ENCODE measurements at places on chromosomes 3 and 15. TPM values are rescaled to one million over a fixed set of nuclear protein-coding genes. Genes with fewer than 3 reads are reported as not detected.

DNA sequence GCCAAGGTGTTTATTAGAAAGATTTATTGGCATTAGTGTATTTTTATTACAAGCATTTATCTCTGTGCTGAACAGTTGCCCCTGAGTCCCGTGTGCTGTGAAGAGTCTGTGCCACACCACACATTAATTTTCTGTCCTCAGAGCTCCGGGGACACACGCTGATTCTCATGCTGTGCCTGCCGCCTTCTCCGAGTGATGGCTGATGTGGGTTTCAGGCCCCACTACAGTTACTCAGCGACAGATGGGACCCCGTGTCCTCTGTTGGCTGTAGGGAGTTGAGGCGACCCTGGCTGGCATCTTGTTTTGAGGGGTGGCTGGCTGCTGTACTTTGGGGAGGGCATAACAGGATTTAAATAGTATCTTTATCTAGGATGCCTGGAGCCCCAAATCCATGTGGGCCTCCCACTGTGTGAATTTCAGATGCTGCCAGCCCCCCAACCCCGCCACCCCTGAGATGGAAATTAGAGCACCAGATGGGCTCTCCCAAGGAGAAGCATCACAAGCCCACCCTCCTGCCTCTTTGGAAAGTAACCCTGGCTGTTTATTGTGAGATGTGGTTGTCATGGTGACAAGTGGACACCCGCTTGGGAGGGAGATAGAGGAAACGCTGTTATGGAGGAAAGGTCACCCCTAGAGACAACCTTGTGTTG, 185.6 kb downstream of the APBA2 start:
- DNase-seq: no peak

DNA sequence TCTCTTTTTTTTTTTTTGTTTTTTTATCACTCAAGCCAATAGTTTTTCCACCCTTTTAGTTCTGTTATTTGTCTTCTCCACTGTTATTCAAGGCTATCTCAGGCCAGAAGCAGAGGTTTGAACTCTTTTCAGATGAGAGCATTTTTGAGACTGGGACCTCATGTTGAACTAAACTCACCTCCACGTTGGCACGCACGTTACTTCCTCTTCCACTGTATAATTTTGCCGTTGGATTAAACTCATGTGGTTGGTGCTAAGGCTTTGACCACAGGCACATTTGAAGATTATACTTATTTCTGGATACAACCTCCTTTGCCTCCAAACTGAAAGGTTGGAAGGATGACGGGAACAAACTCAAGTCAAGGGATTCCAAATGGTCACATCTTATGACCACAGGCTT, 501.3 kb upstream of the TPRG1 start:
- no peak for DNase-seq

DNA sequence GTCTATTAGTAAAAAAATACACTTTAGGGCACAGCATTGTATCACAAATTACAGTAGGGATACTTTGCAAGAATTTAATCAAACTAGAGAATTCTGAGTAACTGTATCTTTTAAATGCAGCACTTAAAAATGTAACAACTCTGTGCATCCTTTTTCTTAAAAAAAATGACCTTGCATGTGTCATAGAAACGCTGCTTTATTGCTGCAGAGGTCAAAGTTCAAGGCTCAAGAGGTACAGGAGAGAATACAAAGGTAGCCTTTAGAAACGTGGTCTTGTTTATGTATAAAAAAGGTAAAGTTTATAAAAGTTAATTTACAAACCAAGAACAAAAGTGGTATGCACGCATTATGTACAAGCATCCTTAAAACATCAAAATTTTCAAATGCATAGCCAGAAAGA, 122.0 kb downstream of the TJP1 start:
- no peak for DNase-seq

GRCh38 chr3:180179562-180179961, 142.8 kb upstream of the PEX5L start:
- no peak for DNase-seq

GRCh38 chr3:110856916-110857315, 214.7 kb upstream of the NECTIN3 start:
- DNase-seq: no peak

DNA sequence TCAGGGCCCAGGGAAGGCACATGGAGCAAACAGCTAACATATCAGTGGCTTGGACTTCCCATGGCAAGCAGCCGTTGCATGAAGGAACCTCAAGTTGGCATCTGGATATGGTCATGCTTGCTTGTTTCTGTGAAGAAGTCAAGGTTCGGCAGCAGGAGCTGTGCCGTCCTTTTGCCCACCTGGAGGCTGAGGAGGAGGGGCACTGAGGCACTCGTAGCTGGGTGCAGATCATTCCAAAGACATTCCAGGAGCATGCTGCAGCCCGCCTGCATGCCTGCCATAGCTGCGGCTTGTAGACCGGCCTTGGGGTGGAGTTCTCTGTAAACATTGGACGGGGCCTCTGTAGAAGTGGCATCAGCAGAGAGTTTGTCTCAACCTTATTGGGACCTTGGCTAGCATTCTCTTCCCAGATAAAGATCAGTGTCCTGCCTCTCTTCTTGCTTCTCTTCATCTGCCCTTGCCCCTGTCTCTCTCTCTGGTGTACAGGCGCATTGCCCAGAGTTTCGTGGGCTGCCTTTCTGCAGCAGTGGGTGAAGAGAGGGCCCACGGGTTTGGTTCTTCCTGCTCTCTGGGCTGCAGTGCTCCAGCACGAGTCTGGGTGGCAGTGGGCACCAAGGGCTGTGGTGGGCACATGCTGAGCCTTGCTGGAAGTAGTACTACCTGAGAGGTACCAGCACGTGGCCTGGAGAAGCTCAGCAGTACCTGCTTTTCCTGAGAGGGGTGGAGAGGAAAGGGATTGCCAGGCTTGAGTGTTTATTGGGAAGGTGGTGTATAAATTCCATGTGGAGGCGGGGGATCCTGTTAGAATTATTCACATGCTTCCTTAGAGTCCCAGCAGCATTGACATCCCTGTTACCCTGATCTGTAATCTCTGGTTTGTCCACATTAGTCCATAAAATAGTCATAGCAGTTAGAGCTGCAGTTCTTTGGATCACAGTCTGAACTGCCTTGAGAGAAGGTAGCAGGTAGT, 49.4 kb downstream of the CHCHD6 start:
- DNase-seq: peak; percentile 96

DNA sequence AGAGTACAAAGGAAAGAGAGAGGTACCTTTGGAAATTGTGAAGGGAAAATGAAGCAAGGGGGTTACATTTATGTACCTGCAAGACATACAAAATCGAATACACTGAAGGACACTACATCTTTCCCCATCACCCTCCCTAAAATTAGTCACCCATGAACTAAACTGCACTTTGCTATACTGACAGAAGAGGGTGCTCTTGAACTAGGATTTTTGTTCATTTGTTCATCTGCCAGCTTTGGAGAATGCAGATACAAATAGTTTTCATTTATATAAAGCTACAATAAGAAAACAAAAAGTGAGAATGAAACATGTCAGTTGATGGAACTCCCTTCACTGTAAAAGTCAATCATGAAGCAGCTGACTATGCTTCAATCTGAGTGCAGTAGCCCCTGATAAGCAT, 55.7 kb downstream of the PCCB start:
- peak; percentile 71 for DNase-seq

- no peak for DNase-seq
These were observed 24.1 kb upstream of the STT3B start for GRCh38 chr3:31508452-31509146.

GRCh38 chr3:170132335-170132734, 49.2 kb downstream of the PHC3 start:
- no peak for DNase-seq

DNA sequence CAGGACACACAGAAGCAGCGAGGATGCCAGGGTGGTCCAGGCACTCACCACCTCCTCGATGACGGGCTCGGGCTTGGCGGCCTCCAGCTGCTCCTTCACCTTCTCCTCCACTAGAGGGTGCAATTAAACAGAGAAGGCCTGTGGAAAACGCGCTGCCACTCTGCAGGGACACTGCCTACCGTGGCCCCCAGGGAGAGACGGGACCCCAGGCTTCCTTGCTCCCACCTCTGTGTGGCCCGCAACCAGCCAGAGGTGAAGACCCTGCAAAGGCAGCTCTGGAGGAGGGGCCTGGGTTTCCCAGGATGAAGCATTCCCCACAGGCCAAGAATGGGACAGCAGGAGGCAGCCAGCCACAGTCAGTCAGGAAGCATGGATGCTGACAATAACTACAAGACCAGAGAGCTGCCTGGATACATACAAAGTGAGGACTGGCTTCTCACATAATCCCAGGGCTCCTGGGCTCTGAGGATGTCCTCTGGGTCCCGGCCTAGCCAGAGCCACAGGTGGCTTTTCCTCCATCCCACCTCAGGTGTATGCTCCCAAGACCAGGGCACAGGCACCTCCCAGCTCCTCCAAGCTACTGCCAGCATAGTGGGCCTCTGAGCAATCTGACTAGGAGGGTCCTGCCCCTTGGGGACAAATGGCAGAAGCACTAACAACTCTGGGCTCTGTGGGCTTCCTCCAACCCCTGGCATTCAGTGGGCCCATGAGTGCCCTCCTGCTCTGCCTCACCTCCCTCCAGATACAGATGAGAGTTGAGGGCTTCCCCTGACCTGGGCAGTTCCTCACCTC, 46.2 kb downstream of the PTH1R start:
- peak; percentile 46 for DNase-seq

- DNase-seq: no peak
These were observed 529.0 kb downstream of the MCTP2 start for GRCh38 chr15:94760348-94760747.

- peak; percentile 75 for DNase-seq
These were observed 12.6 kb downstream of the PLCL2 start for GRCh38 chr3:16897254-16897926.

DNA sequence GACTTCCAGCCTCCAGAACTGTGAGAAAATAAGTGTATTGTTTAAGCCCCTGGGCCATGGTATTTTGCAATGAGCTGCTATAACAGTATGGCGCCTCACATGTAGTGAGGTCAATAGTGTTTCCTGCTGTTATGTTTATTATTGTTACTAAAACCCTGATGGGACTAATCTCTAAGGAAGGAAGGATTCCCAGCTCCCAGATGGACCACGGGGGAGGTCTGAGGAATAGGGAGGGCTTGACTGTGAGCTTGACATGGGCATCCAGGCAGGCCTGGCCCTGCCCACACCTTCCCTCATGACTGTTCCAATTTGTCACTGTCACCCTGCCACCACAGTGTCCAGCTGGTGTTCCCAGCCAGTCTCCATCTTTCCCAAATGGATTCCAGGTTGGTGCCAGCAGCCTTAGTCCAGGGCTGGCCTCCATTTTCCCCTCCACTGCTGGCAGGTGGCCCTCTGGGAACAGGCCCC, 14.5 kb upstream of the SLC41A3 start:
- no peak for DNase-seq

DNA sequence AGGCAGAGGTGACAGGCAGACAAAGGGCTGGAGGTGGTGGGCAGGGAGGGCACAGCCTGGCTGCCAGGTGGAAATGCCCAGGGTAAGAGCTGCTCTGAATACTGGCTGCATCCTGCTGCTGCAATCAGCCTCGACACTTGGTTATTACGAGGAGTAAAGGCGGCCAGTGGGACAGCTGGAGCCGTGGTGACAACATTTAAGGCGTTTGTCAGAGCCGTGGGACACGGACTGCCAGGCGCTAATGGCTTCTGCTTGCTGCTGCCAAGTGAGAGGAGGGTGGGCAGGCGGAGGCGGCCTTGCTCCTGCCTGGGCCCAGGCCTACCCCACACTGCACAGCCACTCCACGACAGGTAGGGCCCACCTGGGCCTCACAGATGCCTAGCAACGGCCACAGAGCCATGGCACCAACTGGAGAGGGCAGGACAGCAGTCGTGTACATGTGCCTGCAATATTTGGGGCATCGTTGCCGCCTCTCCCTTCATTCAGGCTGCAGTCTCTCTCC, 49.2 kb upstream of the TMEM115 start:
- DNase-seq: no peak

DNA sequence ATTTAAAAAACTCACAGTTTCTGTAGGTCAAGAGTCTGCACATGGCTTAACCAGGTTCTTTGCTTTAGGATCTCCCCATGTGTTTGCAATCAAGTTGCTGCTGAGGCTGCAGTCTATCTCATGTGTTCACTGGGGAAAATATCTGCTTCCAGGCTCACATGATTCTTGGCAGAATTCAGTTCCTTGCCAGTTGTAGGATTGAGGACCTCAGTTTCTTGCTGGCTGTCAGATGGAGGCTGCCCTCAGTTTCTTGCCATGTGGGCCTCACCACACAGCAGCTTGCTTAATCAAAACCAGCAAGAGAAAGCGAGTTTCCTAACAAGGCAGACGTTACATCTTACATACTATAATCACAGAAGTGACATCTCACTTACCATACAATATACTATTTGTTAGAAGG, 10.0 kb upstream of the TBC1D5 start:
- DNase-seq: no peak

GRCh38 chr15:60568301-60568742, 89.4 kb upstream of the ICE2 start:
- DNase-seq: no peak

DNA sequence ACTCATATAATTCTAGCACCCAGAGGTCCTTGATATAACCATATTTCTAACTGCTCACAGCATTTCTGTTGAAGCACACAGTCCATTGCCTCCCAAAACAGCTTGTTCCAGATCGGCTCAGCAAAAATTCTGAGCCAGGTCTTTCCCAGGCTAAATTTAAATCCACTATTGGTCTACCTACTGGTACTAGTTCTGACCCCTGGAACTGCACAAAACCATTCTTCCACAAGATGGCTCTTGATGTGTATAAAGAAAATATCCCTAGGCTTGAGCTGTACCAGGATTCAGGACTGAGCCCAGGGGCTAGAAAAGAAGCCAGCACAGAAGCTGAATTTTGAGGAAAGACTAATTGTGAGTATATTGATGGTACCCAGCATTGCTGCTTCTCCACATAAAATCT, 75.4 kb upstream of the ABHD17C start:
- DNase-seq: peak; percentile 66

SUCNR1 gene
- 0.08 TPM for total RNA-seq

PLCD1 gene
- total RNA-seq: 9.6 TPM

CLEC3B gene
- total RNA-seq: not detected

CPLX3 gene
- 0.25 TPM for total RNA-seq

C3orf85 gene
- total RNA-seq: not detected

AVEN gene
- total RNA-seq: 15.0 TPM

CHRFAM7A gene
- total RNA-seq: not detected

ISLR gene
- total RNA-seq: not detected

STRIT1 gene
- total RNA-seq: not detected

IGSF10 gene
- 0.70 TPM for total RNA-seq

SST gene
- total RNA-seq: not detected

MESP1 gene
- total RNA-seq: 0.71 TPM

GOLGA8S gene
- not detected for total RNA-seq

ATP13A5 gene
- total RNA-seq: not detected

GOLGA6B gene
- not detected for total RNA-seq

CPA3 gene
- total RNA-seq: not detected

Measured in HT-29 (cell line).